Stimulated activated CD8-positive, alpha-beta memory T cell treated with anti-CD3 and anti-CD28 coated beads, Interleukin-7, amount 100 ng/mL, for 4 hours (primary cell): ENCODE measurements at places on chromosomes 12 and 14.

GRCh38 chr12:27462151-27462694 lies 15.7 kb downstream of the SMCO2 start:
- no peak for DNase-seq

DNA sequence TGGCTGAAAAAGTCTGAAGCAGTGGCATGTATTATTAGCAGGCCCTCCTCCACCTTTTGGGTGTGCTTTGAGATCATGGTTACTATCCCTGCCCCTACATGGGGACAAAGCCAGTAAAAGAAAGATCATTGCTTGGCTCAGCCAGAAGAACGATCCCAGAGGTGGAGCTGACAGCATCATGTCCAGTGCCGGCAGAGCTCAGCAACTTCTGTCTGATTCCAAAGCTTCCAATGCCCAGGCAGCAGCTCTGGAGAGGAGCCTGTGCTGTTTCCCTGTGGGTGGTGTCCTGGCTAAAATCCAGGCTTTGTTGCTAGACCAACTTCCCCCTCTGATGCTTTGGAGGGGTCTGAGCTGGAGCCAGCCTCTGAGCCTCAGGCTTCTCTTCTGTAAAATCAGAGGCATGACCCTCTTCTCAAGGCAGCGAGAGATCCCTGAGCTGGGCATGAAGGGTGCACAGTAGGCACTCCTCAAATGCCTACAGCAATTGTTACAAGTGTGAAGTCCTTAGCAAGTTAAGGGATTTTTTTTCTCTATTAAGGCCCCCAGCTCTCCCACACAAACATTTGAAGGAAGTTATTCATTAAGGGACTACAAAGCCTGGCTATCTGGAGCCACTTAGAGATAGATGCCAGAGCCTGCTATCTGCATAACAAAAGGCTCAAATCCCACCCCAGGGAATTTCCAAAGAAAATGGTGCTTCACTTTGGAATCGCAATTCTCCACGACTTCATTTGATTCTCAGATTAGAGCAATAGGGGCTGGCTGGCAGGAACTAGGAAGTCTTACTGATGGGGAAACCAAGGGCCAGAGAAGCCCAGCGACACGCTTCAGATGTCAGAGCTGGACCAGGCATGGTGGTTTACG lies 10.9 kb upstream of the GSC start:
- DNase-seq: no peak

DNA sequence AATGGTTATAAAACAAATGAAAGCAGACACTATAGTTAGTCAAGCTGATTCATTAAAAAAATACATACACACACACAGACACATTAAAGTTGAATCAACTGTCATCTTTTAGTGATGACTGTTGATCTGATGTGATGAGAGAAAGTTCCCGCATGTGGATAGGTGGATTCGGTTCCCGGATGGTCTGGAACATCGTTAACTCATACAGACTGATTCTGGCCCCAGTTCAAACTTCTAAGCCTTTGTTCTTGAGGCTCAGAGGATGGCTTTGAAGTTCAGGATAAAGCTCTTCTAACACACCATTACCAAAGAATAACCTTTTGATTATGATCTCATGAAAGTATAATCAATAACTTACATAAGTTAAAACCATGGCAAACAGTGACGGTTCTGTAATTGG lies 27.5 kb downstream of the WIF1 start:
- no peak for DNase-seq

DNA sequence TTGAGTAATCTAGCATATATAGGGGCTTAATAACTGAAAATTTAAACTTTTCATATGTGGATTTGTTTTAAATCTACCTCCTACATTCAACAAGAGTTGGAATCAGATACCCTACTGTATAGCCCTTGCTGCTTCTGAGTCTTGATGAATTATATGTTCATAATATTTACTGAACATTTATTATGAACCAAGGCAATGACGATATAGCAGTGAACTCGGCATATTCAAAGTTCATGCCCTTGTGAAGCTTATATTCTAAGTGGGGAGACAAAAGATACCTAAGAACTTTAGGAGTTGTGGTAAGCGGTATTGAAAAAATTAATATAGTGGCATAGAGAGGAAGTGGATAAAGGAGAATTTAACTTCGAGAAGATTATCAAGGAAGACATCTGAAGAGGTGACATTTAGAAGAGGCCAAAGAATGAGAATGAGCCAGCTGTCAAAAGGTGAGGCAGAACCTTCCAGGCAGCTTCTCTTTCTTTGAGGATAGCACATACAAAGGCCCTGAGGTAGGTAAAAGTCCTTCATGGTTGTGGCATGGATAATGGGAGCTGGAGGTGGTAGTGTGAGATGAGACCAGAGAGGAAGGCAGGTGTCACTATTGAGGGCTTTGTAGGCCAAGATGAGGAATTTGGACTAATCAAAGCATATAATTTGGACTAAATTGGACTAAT lies 10.2 kb downstream of the EID3 start:
- no peak for DNase-seq

GRCh38 chr12:21766403-21766802 lies 8.1 kb downstream of the KCNJ8 start:
- no peak for DNase-seq

GRCh38 chr14:88488897-88489296 lies 65.9 kb downstream of the PTPN21 start:
- no peak for DNase-seq

DNA sequence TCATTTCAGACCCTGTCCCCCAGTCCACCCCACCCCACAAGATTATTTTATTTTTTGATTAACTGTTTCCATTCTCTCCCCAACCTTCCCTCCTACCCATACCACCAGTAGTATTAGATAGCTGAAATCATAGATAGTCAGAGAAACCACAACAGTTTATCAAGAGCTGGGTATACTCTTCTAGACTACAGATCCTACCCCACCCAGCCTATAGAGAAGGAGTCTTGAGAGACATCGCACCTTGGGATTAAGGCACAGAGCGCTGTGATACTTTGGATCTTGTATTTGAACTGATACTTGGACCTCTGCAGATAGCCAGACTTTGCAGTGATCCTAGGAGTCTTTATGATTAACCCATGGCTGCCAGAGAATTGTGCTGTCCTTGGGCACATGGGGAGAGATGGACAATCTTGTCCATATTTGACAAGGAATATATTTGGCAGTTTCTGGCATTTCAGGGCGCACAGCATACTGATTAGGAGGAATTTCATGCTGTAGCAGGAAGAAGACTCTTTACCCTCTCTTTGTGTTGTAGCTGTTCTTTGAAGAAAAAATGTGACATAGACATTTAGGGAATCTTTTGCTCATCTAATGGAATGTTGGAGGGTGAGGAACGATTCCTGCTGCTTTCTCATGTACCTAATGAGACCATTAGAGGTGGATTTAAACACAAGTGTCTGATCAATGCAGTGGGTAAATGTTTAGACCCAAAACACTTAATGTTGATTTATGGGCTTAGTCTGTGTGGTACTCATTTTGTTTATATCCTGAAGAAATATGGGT lies 982 bp downstream of the RBMS2 start:
- no peak for DNase-seq

- no peak for DNase-seq
Measured at GRCh38 chr14:86613786-86614185, 1083.8 kb downstream of the FLRT2 start.

- no peak for DNase-seq
Measured at GRCh38 chr12:78101946-78102635, 271.4 kb downstream of the NAV3 start.

- DNase-seq: no peak
Measured at GRCh38 chr12:52749827-52750226, 27.3 kb downstream of the KRT76 start.

DNA sequence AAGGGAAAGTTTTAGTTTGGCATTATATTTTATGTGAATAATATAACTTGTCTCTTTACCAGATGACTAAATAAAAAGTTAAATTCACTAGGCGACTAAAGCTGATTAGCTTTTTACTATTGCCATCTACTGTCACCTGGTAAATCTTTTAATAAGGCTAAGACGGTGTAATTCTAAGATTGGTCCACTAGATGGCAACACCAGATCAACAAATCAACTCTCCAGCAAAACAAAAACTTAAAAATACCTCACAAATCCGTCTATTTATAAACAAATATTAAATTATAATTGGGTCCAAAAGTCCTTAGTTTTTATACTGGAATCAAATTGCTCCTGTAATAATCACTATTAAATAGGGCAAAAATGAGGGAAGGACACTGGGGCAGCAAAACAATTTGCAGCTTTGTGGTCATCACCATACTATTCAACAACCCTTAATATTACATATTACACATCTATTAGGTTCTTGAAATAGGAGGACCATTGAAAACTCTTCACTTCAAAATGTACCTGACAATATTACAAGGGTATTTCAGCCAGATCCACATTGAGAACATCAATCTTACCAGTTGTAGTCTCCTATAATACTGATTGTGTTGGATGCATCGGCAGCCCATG lies 47.9 kb downstream of the GALC start:
- DNase-seq: no peak

DNA sequence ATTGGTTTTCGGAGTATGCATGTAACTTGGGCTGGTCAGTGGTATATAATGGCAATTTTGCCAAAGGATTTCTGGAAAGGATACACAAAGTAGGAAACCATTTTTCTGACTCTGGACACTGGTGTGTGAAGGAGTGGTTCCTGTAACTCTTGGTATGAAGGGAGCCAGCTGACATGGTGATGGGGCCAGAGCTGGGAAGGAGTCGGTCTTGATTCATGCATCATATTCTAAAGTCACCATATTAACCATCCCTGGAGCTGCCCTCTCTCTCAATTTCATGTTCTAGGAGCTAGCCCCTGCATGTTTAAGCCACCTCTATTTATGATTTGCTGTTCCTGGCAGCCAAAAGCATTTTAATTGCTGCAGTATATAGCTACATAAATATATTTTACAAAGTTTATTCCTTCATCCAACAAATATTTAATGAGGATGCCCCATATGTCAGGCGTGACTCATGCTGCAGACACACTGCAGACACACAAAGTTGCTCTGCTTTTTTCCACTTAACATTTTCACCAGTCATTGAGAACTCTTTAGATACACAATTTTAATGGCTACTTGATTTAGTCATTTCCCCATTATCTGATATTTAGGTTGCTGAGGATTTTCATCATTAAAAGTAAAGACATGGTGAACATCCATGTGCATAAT lies 78.7 kb upstream of the PSMC1 start:
- DNase-seq: no peak

GRCh38 chr14:77498120-77498979 lies at the start of gene ISM2:
ISM2 (minus strand) TSS chr14:77498816; CDS start chr14:77498793, 23 bp downstream.
- DNase-seq: peak; percentile 41

- DNase-seq: no peak
Measured at GRCh38 chr12:18703321-18703720, 34.5 kb downstream of the PLCZ1 start.

- DNase-seq: no peak
Measured at GRCh38 chr14:99040052-99040451, 231.9 kb downstream of the BCL11B start.

- no peak for DNase-seq
Measured at GRCh38 chr12:116354950-116355783, 77.7 kb upstream of the MED13L start.
